ENCODE measurements at places on chromosomes 11 and 22.

GRCh38 chr11:125397421-125397820 lies 98.6 kb downstream of the FEZ1 start:
- no peak for DNase-seq

DNA sequence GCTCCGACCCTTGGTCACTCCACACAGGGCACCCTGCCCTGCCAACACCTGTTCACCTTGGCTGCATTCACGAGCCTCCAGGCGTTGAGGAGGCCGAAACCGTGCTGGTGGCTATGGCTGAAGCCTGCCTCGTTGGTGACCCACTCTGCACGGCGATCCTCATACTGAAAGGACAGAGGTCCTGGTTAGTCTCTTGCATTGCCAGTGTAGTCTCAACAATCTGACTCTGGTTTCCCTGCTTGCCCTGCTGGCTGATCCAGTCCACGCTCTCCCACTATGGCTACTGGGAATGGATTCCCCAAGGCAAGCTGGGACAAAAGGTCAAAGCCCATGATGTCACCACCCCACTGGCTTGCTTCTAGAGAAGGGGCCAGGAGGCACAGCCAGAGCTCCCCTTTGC lies 12.9 kb downstream of the PCSK7 start:
- no peak for DNase-seq

DNA sequence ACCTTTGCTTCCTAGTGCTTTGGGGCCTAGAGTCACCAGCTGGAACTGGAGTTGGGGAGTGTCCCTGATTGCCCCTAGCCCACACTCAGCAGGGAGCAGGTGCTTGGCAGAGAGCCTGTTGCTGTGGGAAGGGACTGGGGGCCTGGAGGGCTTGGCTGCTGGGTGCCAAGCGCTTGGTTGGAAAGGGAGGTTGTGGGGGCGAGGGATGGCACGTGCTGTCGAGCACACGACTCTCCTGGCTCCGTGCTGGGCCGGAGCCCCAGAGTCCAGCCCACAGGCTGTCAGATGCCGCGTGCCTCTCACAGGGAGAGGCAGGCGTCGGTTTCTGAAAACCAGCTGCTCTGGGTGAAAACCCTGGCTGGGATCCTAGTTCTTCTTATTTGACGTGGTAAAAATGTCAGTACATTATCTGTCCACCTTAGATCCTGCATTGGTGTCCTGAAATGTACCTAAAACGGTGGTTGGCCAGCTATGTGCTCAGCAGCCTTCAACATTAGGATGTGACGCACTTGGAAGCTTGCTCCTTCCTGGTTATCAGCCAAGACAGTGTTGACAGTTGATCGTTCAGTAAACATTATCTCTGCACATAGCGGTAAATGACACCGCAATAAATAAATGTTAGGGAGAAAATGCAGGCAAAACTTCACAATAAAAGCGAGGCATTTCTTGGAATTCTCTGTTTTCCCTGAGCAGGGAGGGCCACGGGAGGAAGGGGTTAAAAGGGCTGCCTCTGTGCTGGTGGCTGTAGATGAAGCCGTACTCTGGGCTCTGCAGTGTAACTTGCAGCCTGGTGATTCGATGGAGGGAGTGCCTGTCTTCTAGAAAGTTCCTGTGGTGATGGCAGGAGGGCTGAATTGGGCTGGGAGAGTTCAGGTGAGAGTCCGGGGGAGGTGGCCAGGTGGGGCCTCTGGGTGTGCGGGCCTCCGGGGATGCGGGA lies 29.2 kb downstream of the GRAMD4 start:
- no peak for DNase-seq

DNA sequence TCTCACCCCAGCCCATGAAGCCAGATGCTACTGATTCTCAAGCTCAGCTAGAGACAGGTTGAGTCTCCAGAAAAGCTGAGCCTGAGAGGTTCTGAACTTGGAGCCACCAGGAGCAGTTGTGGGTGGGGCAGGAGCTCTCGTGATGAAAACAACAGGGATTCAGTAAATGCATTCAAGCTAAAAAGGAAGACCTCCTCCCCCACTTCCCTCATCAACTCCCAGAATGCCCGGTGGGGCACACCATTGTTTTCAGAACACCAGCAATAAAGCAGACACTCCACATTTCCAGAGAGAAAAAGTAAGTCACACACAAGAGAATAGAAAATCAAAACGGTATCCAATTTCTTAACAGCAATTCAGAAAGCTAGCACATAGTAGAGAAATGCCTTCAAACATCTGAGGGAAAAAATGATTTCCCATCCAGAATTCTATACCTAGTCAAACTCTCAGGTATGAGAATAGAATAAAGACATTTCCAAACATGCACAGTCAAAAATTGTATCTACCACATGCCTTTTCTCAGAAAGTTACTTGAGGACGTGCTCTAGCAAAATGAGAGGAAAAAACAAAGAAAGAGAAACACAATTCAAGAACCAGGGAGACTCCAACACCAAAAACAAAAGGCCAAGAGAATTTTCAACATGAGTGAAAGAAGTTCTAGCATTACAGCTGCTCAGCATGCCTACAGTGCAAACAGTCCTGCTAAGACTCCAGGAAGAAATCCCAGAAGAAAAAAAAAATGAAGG lies 56.8 kb downstream of the CDKN1C start:
- no peak for DNase-seq

DNA sequence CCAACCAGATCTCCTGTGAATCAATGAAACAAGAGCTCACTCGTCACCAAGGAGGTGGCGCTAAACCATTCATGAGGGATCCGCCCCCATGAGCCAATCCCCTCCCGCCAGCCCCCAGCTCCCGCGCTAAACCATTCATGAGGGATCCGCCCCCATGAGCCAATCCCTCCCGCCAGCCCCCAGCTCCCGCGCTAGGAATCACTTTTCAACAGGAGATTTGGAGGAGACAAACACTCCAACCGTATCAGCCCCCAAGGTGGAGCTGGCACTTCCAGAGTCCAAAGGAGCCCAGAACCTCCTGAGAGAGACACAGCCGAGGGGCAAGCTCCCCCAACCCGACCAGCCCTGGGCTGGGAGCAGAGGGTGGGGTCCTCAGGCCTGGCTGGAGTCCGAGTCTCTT lies 40.9 kb upstream of the PRR5 start:
- no peak for DNase-seq

DNA sequence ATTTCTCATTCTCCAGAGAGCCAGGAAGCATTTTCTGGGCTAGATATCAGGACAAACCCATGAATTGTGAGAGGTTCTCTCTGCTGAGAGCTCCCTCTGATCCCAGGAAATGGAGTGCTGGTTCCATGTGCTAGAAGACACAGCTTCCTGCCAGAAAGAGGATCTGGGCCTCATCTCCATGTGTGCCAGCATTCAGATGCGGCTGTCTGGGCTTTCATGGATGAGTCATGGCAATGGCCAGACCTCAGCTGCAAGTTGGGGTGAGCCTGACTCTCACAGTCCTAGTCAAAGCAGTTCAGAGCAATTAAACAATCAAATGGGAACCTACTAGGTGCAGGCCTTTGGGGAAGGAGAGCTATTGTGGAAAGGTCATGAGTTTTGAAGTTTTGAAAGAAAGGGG lies 82.3 kb upstream of the EED start:
- DNase-seq: no peak

DNA sequence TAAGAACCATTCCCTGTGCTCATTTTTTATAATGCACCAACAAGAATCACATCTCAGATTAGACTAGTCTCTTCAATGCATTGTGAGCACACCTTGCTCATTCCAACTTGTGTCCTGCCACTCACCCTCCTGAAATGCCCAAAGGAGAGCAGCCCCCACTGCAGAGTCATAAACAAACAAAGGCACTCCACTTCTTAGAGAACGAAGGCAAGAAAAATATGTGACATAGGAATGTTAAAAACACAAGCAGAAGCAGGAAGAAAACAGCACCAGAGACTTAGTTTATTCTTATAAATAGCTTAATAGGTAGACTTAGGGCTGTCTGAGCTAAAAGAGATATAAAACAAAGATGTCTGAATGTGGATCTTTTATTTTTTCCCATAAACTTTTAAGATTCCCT lies 57.2 kb downstream of the GUCY1A2 start:
- no peak for DNase-seq

DNA sequence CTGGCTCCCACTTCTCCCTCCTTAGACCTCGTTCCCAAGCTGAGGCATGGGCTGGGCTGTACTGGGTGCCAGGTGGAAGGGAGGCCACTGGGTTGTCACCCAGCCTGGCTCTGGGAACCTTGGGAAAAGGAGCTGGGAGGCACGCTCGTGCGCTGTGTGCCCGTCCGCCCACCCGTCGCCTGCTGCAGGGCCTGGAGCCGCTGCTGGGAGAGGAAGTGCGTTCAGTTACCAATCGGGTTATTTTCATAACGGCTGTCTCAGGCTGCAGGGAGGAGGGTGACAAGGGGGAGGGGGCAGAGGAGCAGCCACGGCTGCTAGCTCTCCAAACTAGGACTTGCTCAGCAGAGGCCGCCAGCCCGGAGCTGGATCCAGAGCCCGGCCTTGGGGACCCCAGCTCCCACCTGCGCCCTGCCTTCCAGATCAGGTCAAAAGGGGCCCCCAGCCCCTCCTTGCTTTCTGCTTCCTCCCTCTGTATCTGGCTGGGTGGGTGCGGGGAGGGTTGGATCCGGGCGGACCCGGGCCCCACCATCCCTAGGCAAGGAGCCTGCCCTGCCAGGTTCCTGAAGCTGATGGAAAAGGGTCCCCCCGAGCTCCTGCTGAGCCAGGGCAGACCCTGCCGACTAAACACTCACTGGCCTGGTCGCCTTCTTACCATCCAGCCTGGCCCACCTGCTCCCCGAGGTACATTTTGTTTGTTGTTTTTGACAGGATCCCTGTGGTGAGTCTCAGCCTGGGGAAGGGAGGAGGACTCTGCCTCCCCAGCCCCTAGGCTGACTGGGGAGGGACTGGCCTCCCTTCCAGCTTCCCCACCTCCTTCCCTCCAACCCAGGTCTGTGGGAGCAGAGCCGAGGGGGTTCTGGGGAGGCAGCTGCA lies 14.3 kb downstream of the DGKZ start:
- no peak for DNase-seq

GRCh38 chr22:25881210-25881755 lies 139.3 kb downstream of the MYO18B start:
- DNase-seq: no peak
